Hematopoietic multipotent progenitor cell treated with erythropoietin and hydrocortisone succinate and interleukin-3 and kit ligand, for 17 days (in vitro differentiated cells): ENCODE measurements at places on chromosomes 1 and 21.

GRCh38 chr1:58850636-58851035 lies 66.8 kb upstream of the JUN start:
- DNase-seq = no peak

GRCh38 chr1:217193151-217193550 lies 437.7 kb downstream of the GPATCH2 start:
- no peak for DNase-seq

DNA sequence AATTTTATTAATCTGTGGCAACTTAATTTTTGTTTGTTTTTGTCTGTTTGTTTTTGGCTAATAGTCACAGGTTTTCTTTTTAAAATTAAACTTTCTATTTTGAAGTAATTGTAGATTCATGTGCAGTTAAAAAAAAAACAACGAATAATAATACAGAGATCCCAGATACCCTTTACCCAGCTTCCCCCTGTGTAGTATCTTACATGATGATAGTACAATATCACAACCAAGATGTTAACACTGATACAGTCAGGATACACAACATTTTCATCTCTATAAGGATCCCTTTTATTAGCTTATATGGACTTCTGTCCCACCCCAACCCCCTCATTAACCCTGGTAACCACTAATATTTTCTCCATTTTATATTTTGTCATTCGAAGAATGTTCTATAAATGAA lies 5.9 kb downstream of the VPS45 start:
- DNase-seq = no peak

- DNase-seq = no peak
Measured at GRCh38 chr1:173422456-173422976, 54.6 kb upstream of the PRDX6 start.

DNA sequence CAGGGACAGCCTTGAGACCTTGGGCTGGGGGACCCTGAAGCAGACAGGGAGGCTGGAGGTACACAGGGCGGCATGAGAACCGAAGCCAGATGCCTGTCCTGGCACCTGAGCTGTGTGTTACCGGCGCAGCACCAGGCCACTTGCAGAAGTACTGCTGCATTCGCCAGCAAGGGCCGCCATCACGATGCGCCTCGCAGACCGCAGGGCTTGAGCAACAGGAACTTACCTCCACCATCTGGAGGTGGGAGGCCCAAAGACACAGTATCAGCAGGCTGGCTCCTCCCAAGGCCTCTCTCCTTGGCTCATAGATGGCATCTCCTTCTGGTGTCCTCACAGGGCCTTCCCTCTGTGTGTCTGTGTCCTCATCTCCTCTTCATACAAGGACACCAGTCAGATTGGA lies 90.1 kb downstream of the PRDM16 start:
- no peak for DNase-seq

DNA sequence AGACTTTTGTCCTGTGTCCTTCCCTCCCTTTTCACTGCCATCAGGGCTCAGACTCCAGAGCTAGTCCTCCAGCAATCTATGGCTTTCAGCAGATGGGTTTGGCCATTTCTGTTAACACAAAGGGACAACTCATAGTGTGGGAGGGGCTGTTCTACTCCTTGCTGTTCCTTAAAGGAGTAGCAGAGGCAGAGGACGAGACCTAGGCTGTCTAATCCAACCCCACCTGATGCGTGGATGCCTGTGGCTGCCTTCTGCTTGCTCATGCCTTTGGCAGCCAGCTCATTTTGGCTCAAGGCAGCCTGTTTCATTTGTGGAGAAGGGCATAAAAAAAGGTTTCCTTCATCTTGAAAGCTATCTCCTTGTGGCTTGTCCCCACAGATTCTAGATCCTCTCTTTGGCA lies 27.0 kb downstream of the MFSD2A start:
- DNase-seq = no peak

- peak; percentile 14 for DNase-seq
Measured at GRCh38 chr1:95042286-95042685, 30.5 kb downstream of the ALG14 start.

- DNase-seq = no peak
Measured at GRCh38 chr1:22196641-22197040, 53.7 kb upstream of the WNT4 start.

GRCh38 chr1:178025613-178026356 lies 55.9 kb upstream of the SEC16B start:
- no peak for DNase-seq

- DNase-seq = no peak
Measured at GRCh38 chr21:28541371-28542112, 451.1 kb downstream of the LTN1 start.

GRCh38 chr1:20686883-20687725 lies 25.9 kb upstream of the DDOST start:
- DNase-seq = no peak

DNA sequence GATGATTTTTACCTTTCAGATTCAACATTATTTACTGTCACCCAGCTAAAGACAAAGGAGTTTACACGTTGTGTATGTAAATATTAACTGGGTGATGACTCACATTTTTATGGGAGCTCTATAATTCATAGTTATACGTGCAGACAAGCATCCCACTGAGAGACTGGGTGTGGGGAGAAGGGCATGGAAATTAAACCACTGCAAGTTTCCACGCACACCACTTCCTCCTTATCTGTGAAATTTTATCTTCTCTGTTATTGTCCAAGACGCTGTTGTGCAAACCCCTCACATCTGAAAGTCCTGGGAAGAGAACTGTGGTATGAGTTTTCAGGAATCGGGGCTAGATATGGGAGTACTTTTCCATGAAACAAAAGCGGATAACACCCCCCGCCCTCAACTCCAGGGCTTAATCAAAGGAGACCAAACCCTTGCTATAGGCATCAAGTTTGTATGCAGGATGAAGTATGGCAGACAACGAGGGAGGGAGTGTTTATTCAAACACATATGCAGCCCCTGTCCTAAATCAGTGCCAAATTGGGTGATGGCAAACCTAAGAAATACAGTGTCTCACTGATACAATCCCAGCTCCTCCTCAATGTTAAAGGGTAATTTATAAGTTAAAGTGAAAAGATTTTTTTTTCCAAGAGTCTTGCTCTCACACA lies 23.3 kb upstream of the DPT start:
- no peak for DNase-seq

DNA sequence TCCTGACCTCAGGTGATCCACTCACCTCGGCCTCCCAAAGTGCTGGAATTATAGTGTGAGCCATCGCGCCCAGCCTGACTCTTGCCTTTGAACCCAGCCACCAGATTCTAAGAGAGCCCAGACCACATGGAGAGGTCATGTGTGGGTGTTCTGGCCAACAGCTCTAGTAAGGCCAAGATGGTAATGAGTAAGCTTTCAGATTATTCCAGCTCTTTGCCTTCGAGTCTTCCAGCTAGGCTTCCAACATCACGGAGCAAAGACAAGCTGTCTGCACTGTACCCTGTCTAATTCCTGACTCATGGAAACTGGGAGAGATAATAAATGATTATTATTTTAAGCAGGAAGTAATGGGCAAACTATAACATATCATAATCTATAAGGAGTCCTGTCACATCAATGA lies 14.8 kb upstream of the ZFP69B start:
- no peak for DNase-seq

- no peak for DNase-seq
Measured at GRCh38 chr1:70360321-70360720, 5.8 kb upstream of the ANKRD13C start.

DNA sequence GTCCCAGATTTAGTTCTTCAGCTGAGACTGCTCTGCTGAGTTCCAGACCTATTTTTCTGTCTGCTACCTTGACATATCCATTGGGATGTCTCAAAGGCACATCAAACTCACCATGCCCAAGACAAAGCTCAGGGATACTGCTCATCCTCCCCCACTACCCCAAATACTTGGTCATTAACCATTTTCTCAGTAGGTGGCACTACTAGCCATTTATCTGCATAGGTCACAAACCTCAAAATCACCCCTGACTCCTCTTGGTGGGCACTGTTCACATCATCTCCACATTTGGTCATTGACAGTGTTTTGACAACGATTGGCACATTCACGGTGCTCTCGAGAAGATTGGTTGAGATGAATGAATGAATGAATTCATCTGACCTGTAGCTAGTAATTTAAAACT lies 32.1 kb downstream of the CACNA1S start:
- no peak for DNase-seq

- DNase-seq = no peak
Measured at GRCh38 chr21:37273911-37274690, 7.0 kb upstream of the VPS26C start.

GRCh38 chr1:184590163-184590750 lies 164.4 kb downstream of the EDEM3 start:
- no peak for DNase-seq

DNA sequence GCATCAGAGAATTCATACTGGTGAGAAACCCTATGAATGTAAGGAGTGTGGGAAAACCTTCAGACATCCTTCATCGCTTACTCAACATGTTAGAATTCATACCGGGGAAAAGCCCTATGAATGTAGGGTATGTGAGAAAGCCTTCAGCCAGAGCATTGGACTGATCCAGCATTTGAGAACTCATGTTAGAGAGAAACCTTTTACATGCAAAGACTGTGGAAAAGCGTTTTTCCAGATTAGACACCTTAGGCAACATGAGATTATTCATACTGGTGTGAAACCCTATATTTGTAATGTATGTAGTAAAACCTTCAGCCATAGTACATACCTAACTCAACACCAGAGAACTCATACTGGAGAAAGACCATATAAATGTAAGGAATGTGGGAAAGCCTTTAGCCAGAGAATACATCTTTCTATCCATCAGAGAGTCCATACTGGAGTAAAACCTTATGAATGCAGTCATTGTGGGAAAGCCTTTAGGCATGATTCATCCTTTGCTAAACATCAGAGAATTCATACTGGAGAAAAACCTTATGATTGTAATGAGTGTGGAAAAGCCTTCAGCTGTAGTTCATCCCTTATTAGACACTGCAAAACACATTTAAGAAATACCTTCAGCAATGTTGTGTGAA lies 12.8 kb downstream of the ZFP69B start:
- DNase-seq = no peak

DNA sequence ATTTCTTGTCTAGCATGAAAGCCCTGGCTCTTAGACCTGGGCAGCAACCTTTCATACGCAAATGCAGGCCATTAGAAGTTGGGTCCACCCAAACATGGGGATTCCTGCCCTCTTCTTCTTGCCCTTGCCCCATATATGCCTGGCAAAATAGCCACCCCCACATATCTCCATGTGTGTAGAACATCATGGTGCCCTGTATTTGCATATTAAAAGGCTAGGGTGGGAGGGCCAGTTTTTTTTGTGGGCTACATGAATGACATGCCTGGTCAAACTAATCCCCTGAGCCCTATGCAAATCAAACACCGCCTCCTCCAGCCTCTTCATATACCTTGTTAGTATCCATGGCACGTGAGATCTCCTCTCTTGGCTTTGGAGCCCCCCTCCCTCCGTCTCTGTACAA lies 24.7 kb downstream of the MFSD2A start:
- no peak for DNase-seq

DNA sequence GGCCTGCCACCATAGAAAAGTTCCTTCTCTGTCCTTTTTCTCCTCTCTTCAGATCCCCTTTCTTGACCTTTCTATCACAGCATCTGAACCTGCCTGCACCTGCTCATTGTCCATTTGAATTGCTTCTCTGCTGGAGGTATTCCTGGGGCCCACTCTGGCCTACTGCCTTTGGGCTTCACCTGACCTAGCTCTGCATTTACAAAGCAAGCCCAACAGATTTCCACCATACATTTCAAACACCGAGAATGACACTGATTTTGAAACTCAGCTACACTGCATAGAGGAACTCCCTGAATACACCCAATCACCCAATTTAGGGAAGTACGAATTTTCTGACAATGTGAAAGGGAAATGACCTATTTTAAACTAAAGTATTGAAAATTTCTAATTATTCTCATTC lies 284.5 kb upstream of the USP25 start:
- DNase-seq = no peak

- DNase-seq = no peak
Measured at GRCh38 chr1:206693592-206693991, 8.9 kb downstream of the MAPKAPK2 start.

DNA sequence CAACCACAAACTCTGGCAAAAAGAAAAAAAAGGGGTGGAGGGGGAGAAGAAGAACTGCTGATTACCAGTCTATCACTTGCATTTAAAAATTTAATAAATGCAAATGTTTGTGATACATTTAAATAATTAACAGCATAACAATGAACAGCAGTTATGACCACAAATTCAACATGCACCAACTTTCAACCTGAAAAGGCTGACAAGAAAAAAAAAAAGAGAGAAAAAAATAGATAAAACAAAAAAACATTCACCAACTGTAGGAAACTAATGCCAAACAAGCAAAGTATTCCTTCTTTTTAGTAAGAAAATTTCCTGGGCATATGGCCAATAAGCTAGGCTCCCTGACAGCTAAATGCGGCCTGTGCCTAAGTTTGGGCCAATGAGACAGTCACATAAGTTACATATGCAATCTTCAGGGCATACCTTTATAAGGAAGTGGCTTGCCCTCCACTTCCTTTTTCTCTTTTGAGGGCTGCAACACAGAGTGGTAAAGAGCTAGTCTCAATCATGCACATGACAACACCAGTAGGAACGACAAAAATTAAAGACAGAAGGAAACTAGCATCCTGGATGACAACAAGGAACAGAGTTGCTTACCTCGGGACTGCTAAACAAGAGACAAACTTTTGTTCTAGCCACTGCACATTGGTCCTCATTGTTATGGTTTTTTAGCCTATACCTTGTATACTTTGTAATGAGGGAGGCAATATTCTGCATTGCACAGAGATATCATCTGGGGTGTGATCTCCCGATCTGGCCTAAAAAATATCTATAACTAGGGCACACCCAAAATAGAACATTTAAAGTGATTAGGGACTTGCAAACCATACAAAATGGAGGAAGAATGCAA lies 24.2 kb upstream of the PHTF1 start:
- peak; percentile 73 for DNase-seq

DNA sequence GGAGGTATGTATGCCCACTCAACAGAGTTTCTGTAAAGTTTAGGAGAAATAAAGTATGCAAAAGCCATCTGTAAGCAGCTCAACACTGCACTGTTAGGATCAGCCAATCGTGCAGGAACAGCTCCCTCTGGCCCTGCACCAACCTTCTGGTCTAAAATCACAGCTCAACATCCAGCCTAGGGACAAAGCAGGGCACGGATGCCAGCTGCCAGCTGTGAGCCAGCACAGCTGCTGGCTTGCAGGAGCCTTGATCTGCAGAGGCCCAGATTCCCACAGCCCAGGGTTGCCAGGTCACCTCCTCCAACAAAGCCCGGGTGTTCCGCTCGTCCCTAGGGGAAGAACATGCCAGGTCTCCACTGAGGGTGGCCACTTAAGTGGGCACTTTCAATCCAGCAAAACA lies 8.6 kb downstream of the ACOT7 start:
- DNase-seq = no peak

- DNase-seq = no peak
Measured at GRCh38 chr1:237981223-237981622, 90.5 kb upstream of the ZP4 start.

GRCh38 chr1:186849826-186850225 lies 21.1 kb downstream of the PLA2G4A start:
- DNase-seq = no peak

DNA sequence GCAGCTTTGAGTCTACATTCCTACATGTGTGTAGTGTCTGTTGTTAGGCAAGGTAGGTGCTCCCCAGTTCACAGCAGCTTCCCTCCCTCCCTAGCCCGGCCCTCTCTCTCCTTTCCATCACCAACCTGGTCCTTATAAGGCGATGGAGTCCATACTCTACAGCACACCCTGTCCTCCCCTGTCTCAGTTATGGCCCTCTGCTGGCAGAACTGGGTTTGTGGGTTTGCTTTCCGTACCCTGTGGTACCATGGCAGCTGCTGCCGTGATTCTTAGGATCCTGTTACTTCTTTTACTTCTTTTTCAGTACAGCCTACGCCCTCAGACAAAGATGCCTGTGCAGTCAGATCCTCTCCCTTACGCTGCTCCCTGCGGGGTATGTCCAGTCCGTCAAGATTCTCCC lies 31.7 kb downstream of the AK5 start:
- no peak for DNase-seq
